ENCODE measurements at places on chromosomes 3 and 15.

DNA sequence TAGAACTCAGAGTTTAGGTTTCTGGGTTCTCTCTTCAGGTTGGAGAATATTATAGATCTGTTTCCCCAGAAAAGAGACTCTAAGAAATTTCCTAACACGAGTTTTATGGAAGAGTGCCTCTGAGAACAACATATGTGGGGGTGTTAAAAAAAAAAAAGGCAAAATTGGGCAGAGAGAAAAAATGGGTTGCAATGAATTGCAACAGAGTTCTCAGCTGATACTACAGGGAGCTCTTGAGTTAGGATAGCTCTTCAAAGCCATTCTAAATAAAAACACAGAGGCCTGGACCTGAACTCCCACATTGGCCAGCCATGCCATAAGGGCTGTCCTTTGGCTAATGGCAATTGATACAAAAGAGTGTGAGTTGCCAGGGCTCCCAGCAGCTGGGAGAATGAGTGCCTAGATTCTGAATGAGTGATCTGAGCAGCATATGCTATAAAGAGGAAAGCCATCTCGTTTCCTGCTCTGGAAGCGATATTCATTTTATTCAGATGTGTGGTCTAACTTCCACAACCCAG lies 20.1 kb upstream of the UBE2E2 start:
- no peak for DNase-seq

DNA sequence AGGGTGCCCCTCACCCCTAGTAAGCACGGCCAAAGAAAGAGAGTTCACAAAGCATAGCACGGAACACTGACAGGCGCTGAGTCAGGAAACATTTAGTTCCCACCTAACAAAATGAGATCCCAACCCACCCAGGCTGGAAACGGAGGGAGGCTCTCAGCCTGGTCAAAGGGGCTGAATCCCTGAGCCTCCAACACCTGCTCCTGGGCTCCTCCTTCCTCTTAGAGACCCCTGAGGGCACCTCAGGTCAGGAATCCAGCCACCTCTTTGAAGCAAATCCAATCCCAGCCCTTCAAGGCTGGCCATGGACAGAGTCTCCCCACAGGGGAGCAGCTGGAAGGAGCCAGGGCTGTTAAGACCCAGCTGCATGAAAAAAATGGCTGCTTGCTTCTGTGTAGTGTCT lies 154.4 kb upstream of the HES1 start:
- no peak for DNase-seq

DNA sequence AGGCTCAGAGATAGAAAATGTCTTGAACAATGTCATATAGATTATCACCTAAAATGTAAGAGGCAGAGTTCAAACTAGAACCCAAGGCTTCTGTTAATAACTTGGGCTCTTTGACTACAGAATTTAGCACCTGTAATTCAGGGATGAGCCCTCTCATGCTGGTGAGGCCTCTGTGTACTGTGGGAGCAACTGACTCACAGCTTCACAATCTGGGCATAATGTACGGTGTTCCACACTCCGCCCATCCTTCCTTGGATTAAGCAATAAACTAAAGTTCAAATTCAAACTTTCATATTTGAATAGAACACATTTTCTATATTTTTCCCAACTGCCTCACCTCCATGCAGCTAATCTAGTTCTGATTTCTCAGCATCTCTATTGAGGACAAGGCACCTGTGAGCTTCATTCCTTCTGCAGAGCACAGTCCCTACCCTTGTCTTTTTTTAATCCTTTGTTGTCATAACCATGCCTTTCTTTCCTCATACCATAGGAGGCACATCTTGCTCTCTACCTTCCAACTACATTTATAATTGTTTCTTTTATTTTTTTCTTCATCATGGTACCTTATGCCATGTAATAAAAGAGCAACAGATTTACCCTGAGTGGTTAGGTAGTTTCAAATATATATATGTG lies 392.1 kb downstream of the NLGN1 start:
- no peak for DNase-seq

DNA sequence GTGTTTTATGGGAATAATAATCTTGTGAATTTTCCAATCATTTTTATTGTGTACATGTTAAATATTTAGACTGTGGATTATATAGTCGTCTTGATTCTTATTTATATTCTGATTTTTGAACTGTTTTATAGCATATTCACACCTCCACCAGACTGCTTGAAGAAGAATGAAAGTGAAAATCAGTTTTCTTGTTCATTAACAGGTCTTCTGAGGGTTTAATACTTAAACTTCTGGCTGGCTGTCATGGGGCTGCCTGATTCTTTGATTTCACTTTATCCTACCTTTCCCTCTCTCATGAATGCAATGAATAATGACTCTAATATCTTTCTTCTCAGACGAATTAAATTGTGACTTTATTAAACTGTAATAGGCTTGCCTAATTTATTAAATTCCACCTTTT lies 56.2 kb downstream of the ATP2C1 start:
- DNase-seq = no peak

DNA sequence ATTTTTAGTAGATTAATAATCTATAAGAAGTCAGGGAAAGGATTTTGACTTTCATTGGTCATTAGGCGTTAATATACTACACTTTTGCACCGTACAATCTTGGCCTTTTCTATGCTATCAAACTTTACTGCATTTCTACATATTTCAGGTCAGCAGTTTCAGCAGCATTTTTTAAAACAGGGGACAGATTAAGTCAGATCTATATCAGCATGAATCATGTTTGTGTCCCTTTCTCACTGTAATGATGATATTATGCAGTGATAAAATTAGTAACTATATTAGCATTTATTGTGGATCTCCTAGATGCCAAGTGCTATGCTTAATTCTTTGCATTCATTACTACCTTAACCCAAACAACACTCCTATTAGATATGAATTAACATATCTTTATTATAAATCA lies 20.3 kb upstream of the AADAC start:
- no peak for DNase-seq

DNA sequence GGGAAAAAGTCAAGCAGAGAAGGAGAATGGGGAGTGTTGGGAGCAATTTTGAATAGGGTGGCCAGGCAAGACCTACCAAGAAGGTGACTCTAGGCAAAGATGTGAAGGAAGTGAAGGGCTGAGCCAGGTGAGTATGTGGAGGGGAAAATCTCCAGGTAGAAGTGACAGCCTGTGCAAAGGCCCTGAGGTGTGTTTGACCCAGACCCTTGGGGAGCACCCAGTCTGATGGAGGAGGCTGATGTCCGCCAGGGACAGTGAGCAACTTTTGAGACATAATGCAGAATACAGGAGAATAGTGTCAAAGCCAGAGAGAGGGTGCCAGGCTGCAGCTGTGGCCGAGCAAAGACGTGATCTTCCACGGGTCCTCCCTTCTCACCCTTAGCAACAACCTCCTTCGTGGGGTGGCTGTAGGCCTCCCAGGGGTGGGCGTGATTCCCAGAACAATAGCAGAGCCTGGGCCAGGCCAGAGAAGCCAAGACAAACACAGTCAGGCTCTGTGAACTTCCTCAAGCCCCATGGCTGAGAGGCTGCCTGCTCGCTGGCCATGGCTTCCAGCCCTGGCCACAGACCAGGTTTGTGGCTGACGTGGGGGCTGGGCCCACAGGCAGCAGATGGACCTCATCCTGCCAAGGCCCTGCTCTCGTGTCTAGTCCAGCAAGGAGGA lies 58.1 kb downstream of the SLC6A6 start:
- peak; percentile 73 for DNase-seq

DNA sequence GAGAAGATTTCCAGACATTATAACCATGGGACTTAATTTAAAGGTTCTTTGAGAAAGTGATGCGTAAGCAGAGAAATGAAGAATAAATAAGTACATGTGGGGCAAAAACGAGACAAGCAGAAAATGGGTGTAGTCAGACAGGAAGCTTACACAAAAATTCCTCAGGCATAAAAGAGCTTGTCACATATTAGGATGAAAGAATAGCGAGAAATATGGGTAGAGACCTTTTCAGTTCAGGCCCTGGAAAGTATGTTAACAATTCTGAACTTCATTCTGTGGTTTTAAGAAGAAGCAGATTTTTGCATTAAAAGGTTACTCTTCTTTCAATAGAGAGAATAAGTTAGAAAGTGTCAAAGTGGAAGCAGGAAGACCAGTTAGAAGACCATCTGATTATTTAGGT lies 352.4 kb downstream of the ROBO1 start:
- no peak for DNase-seq

- DNase-seq = no peak
Observed at GRCh38 chr3:72001758-72002157, 216.8 kb upstream of the PROK2 start.

DNA sequence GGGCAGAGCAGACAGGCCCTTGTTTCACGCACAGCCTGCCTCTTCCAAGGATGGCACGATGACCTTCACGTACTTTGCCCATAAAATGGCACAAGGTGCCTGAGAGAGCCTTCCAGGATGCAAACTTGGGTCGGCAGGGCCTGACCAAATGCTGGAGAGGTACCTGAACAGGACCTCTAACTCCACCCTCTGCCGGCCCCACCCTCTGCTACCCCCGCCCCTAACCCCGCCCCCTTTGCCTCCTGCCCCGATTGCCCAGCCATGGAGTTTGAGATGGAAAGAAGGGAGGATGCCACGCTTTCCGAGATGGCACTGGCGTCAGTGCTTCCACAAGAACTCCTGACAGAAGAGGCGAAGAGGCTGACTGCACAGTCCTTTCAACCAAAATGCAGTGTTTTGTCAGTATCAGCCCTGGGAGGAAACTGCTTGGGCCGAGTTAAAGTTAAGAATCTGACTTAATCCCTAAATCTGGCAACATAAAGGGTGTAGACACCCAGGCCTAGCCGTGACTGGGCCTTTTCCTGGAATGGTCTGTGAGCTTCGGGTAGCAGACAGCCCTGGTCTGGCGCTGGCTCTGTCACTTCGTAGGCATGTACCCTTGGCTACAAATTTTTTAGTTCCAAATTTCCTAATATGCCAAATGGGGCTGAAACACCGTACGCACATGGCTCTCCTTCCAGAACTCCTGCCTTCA lies 230.3 kb upstream of the RGMA start:
- DNase-seq = no peak

GRCh38 chr3:141561426-141562034 lies 74.7 kb downstream of the RASA2 start:
- peak; percentile 50 for DNase-seq

GRCh38 chr15:73114064-73114463 lies 61.8 kb downstream of the NEO1 start:
- no peak for DNase-seq

- peak; percentile 31 for DNase-seq
Observed at GRCh38 chr15:73631915-73632669, 1.1 kb downstream of the NPTN start.

DNA sequence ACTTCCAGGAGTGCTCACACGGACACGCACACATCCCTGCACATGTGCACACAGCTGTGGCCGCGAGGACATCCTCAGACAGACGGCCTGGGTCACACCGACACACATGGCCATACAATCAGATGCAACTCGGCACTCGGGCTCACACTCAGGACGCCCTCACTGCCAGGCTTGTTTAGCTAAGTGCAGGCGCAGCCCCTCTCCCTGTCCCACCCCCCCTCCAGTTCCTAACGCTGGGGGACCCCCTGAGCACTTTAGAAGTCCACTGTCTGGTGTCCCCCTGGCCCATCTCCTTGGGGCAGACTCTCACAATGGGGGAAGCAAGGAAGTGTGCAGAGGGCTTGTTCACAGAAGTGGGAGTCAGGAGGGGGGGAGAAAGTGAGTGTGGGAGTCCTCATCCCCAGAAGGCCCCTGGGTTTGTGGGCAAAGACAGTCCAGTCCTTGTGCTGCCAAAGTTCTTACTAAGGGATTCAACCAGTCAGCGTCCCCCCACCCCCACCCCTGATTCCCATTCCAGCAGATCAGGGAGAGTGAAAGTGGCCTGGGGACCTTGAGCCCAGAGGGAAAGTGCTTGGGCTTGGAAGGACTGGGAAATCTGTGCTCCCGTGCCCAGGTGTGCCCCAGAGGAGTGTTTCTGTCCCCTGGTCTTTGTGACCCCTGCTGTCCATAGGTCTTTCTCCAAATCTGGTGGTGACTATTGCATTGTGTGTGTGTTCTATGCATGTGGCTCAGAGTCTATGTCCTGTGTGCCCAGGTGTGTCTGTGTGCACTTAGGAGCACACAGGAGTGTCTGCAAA lies 767 bp upstream of the GATA2 start:
- no peak for DNase-seq

GRCh38 chr15:67138891-67139855 lies 73.8 kb downstream of the SMAD3 start:
- DNase-seq = no peak

- DNase-seq = no peak
Observed at GRCh38 chr3:126399351-126399735, 4.6 kb downstream of the CFAP100 start.

- DNase-seq = no peak
Observed at GRCh38 chr3:94612631-94613030, 549.8 kb downstream of the NSUN3 start.

DNA sequence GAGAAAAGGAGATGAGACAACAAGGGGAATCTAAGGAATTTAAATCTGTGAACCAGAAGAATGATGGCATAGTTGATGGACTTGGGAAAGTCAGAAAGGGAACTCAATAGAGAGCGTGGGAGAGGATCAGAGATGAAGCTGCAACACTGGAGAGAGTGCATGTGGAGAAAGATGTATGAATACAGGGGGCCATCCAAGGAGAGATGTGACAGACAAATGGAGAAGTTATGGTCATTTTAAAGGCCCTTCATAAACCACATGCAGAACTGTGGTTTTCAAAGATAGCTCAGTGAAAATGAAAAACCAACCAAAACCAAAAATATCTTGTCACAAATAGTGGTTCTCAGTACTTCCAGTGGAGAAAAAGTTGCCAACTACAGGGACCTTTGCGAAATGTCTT lies 265.2 kb downstream of the SUCLG2 start:
- no peak for DNase-seq

- no peak for DNase-seq
Observed at GRCh38 chr3:122984650-122985049, 42.9 kb downstream of the SEMA5B start.

GRCh38 chr15:100043068-100043641 lies 298.6 kb downstream of the ADAMTS17 start:
- DNase-seq = peak; percentile 87

DNA sequence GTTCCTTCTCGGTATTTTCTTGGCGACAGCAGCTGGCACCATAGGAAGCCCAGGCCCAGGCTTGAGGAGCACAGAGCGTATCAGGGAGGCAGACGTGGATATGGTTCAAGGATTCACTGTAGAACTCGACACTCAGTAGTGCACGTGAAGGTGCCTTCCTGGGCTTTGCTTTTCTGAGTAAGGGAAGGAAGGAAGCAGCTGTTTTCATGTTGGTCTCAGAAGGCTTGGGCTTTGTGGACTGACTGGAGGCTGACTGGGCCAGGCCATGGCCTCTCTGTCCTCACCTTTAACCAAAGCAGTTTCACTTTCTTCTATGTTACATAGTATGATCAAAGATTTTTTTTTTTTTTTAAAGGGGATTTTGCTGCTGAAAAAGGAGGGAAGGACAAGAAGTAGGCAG lies 6.9 kb upstream of the GHRL start:
- no peak for DNase-seq

Measured in A172 (cell line).